ENCODE measurements at places on chromosomes 4 and X. TPM values are rescaled to one million over a fixed set of nuclear protein-coding genes. Genes with fewer than 3 reads are reported as not detected.

Gene ANKRD37
- total RNA-seq, result 8.4 TPM

Gene FAM47C
- not detected for total RNA-seq

Gene PRSS12
- total RNA-seq, result 24.2 TPM

Gene SEC24D
- 18.4 TPM for total RNA-seq

Gene CITED1
- total RNA-seq, result not detected

Gene LNX1
- 1.6 TPM for total RNA-seq

Gene IL1RAPL2
- total RNA-seq, result 0.13 TPM

Gene AVPR2
- not detected for total RNA-seq

Gene VEGFC
- 8.7 TPM for total RNA-seq

Gene ATOH1
- not detected for total RNA-seq

Gene TLR7
- total RNA-seq, result not detected

Gene SOX3
- total RNA-seq, result not detected

Gene FAM184B
- not detected for total RNA-seq

Gene CNKSR2
- total RNA-seq, result 0.53 TPM

Gene DCLK2
- under 0.01 TPM for total RNA-seq

Gene TASL
- not detected for total RNA-seq

All from bronchial epithelial cell (primary cell).